ENCODE measurements at places on chromosomes 13 and 19.

- no peak for DNase-seq
These were observed 3.0 kb downstream of the POU4F1 start for GRCh38 chr13:78600280-78600883.

GRCh38 chr19:3129112-3129511 is 6.7 kb upstream of the GNA15 start:
- DNase-seq, result no peak

GRCh38 chr19:11708457-11708856 is 30.3 kb downstream of the ZNF823 start:
- no peak for DNase-seq

GRCh38 chr13:38173403-38173802 is 176.2 kb upstream of the UFM1 start:
- DNase-seq, result no peak

Data from AG04449 (cell line).